Activated T-helper 1 cell treated with Interleukin-2 at 50 U/mL for 16 hours (primary cell): ENCODE measurements at places on chromosomes 2 and 18.

DNA sequence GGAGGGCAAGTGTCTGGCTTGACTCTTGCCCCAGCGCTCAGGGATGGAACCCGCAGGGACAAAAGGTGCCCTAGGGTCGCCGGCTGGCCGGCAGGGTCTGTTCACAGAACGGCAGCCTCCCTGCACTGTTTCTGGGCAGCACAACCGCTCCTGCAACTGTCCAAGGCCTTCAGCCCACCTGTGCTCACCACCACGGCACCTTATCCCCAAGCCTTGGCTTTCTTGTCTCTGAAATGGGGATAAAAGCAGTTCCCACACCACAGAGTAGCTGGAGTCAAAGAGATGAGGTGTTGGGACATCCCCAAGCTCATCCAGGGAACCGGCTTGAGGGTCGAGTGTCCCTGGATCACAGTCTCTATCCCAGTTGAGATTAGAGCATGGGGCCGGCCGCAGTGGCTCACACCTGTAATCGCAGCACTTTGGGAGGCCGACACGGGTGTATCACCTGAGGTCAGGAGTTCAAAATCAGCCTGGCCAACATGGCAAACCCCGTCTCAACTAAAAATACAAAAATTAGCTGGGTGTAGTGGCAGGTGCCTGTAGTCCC is 4.7 kb downstream of the SNORC start:
- DNase-seq: no peak

- no peak for DNase-seq
These were observed 365 bp downstream of the NDUFB3 start for GRCh38 chr2:201072201-201072530.

- DNase-seq: no peak
These were observed 324.5 kb upstream of the EPHA4 start for GRCh38 chr2:221896505-221897151.

- DNase-seq: no peak
These were observed 50.9 kb downstream of the KIF1A start for GRCh38 chr2:240769096-240769495.

DNA sequence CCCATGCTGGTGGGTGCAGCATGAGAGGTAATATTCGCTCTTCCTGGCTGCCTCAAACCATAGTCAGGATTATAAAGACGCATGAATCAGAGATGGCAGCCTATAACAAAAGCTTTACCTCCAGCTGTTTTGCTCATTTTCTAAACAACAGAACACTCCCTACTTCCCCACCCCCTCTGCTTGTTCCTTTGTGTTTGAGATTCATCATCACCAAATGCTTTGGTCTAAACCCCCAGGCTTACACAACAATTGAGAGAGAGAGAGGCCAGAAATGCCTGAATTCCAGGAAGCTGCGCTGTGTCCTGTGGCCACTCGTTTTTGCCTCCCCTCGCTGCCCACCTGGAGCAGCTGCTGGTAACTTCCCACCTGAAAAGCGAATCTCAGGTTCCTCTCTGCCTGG is 78.8 kb upstream of the CAPN13 start:
- DNase-seq: no peak

DNA sequence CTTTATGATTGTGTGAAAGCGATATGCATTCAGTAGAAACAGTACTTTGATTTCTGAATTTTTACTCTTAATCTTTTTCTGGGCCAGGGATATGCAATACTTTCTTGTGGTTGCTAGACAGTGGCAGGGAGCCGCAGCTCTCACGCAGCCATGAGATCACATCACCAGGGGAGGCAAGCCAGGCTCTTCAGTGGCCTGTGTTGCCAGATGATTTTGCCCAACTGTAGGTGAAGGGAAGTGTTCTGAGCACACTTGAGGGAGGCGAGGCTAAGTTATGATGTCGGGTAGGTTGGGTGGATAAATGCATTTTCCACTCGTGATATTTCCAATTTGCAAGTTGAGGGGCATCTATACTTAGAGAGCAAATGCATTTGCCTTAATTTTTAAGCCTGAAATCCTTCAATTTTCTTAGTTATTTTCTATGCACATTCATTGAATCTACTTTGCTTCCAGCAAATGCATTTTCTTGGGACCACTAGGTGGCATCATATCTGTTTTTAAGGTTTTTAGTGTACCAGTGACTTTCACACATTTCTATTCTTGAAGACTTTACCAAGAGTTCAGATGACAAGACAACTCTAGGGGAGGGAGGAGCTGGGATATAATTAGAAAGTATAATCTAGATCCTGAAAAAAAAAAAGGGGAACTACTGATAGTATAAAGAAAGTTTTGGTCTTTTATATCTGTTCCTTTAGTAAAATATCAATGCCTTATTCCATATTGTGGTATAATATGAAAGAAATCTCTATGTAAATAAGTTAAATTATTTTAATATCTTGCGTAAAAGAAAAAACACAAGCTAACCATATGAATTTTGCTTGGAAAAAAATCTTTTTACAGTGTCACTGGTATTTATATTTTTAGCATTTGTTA is 643.3 kb downstream of the SOCS6 start:
- DNase-seq: no peak

- no peak for DNase-seq
These were observed 117.4 kb downstream of the SPTBN1 start for GRCh38 chr2:54573537-54573919.

- DNase-seq: no peak
These were observed 24.6 kb downstream of the GCA start for GRCh38 chr2:162368494-162368893.

- no peak for DNase-seq
These were observed 232.8 kb downstream of the TCF4 start for GRCh38 chr18:55355223-55355622.

DNA sequence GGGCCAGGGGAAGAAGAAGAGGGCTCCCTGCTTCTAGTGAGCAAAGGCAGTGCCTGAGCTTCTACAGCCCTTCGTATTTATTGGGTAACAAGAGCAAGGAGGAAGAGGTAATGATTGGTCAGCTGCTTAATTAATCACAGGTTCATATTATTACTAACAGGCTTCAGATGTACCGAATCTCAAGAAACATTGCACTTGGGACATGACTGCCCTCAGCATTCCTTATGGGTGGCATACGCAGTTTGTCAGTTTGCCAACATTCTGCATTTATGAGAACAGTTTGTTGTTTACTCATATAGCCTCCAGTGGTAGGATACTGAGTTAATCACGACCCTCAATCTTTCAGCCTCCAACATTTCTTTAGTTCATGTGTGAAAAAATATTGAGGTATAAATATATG is 84.5 kb downstream of the HIBCH start:
- no peak for DNase-seq

GRCh38 chr18:55577812-55578539 is 10.0 kb downstream of the TCF4 start:
- no peak for DNase-seq

DNA sequence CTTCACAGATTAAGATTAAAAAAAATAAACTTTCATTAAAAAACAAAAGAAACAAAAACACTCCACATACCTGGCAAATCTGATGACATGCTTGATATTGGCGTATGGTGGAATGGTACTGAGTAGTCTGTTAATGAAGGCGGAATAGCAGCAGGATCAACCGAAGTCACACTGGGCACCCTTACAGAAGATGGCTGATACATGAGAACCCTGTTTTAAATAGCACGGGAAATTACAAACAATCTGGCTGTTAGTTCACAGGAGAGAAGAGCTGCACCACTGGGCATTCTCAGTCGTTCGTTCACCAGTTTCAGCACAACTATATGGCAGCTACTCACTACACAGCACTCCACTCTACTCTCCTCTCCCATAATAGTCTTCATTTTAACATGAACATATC is 64.0 kb upstream of the ST8SIA5 start:
- DNase-seq: no peak

- DNase-seq: no peak
These were observed 134.2 kb downstream of the SMAD7 start for GRCh38 chr18:48816554-48816953.

- no peak for DNase-seq
These were observed 1.5 kb downstream of the SPOPL start for GRCh38 chr2:138503087-138503442.

GRCh38 chr2:15084826-15085489 is 452.4 kb downstream of the LRATD1 start:
- DNase-seq: no peak

DNA sequence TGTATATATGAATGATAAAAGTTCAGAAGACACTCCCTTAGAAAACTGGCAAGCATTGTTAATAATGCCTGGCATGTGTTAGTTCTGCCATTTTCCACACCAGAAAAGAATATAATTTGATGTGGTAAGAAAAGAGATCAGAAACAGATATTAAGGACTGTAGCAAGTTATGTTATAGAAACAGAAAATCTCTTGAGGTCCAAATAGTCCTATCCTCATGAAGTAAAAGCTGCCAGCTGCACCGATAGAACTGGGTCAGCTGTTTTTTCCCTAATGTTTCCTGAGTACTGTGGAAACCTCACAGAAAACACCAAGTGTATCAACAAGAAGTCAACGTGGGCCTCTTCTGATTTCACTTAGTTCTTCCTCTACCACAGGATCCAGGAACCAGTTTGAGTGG is 56.9 kb upstream of the SDC1 start:
- DNase-seq: no peak

GRCh38 chr2:12090590-12090989 is 344.2 kb downstream of the LPIN1 start:
- no peak for DNase-seq

DNA sequence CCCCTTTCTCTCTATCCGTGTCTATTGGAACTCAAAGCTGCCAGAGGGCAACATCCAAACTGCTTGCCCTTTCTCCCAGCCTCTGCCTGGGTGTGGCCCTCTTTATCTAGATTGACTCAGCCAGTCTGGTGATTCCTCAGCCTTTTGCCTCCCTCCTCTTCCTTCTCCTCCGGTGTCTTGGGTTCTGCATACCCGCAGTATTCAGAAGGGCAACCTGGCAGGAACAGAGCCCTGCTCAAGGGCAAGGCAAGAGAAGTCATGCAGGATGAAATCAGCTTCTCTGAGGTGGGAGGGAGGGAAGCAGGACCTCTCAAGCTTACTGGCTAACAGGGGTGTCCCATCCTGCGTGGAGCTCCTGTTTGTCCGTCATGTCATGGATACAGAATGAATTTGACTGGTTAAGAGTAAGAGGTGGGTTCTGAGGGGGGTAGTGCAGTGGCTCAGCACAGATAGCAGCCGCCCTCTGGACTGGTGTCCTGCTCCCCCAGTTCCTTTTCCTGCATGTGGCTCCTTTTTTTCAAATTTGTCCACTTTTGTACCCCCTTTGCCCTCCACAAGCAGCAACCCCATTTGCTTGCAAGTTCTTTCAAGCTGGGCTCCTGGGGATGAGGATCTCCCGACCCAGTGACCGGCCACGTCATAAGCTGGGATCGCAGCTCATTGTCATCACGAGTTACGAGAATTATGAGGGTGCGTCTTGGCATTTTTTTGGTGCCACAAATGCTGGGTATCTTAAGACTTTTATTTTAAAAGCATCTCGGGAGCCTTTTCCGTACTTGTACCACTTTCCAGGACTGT is 154.1 kb downstream of the FHOD3 start:
- DNase-seq: no peak

GRCh38 chr2:32976409-32977063 is 29.8 kb downstream of the LTBP1 start:
- DNase-seq: no peak

DNA sequence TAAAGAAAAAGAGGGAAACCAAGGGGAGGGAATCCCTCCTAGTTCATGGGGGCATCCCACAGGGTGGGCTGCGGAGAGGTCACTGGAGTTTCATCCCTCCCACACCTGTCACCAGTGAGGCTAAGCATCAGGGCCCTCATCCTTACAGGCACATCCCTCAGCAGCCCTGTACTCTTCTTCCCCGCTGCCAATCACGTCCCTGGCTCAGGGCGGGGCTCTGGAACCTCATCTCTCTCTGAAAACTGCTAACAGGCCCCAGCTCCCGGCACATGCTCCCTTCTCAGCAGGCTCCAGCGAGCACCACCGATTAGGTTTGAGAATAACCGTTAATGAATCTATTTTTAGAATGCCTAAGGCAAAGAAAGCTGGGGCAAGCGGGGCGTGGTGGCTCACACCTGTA is 13.0 kb downstream of the UXS1 start:
- DNase-seq: no peak

GRCh38 chr18:12391487-12392165 is 14.6 kb upstream of the AFG3L2 start:
- DNase-seq: peak; percentile 14

DNA sequence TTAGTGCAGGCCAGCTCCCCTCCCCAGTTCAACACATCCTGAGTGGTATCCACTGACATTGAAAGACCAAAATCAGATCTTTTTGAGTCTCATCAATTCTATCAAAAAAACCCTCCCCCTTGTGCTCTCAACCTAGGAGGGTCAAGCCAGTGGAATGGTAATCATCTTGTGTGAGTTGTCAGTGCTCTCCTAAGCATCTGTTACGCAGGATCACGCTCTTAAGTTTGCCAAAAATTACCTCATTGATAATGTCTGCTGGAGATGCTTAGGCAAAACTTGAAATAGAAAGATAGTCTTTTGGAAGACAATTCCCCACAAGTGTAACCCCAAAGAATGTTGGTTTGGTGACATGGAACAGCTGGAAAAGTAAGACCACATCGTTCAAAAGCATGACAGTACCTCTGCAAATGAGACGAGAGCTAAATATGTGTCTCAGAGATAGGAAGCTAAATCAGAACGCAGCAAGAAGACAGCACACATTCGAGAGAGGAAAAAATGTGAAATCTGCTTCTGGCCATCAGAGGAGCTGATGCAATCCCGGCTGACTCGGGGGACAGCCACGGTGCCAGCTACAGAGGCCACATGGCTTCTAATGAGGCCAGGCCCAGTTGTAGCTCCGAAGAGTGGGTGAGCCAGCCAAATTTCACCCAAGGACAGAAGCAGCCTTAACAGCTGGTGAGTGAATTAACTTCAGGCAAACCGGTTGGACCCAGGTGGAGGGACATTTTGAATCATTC is 753.9 kb downstream of the RNF144A start:
- DNase-seq: no peak

- DNase-seq: no peak
These were observed 47.7 kb upstream of the PLA2R1 start for GRCh38 chr2:160109939-160110673.

GRCh38 chr2:150370561-150370960 is 116.9 kb downstream of the RND3 start:
- DNase-seq: no peak
